ENCODE measurements at places on chromosomes 5 and 9.

DNA sequence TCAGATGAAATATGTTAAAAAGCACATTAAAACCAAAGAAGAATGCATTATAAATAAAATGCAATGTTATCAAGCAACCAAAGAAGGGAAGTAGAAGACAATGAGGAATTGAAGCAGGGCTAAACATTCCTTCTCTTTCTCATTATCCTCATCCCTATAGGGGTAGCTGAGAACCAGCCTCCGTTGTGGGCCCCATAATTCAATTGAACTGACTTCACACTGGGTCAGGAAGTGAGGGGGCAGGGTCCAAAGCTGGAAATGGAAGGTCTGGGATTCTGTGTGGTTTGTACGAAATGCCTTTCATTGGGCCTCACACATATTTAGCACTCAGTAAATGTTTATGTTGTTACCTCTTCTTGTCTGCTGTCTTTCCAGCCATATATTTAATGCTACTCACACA, 220.4 kb upstream of the CD180 start:
- DNase-seq = no peak

DNA sequence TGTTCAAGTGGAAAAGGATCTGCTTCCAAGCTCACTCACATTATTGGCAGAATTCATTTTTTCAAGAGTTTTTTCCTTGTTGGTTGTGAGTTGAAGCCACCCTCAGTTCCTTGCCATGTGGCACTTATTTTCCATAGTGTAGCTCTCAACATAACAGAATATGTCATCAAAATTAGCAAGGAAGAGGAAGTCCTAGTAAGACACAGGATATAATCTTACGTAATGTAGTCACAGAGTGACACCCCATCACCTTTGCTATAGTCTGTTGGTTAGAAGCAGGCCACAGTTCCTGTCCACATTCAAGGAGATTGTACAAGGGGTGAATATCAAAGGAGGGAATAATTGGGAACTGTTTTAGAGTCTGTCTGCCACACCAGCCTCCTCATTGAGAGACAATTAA, 15.7 kb downstream of the IRGM start:
- no peak for DNase-seq

DNA sequence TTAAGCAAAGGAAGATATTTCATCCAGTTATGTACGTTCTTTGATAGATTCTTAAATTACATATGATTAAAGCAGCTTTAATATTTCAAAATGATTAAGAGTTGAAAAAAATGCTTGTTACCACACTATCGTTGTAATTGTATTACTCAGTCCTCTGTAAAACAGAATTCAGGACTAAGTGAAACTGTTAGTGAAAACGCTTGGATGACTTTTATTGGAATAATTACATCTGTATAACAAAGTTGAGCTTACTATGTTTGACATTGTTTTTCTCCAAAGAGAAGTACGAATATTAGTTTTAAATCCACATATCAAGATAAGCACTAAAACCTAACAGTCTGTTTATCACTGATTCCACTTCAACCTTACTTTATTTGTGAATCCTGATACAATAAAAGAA, 8.7 kb upstream of the NADK2 start:
- DNase-seq = no peak

DNA sequence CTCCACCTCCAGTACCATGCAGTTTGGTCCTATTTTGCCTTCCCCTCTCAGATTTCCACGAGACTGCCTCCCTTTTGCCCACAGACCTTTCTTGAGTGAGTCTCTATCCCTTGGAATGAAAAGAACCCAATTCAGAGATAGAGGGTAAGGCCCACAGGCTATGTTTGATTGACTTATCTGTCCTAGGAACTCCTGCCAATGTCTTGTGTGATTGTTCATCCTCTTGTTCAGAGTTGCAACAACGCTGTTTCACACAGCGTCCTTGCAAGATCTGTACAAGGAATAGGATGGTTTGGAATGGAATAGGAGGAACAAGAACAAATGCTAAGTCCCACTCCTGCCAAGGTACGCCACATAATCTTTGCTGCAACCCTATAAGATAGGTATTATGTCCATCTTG, 142.2 kb upstream of the ABCA1 start:
- no peak for DNase-seq

DNA sequence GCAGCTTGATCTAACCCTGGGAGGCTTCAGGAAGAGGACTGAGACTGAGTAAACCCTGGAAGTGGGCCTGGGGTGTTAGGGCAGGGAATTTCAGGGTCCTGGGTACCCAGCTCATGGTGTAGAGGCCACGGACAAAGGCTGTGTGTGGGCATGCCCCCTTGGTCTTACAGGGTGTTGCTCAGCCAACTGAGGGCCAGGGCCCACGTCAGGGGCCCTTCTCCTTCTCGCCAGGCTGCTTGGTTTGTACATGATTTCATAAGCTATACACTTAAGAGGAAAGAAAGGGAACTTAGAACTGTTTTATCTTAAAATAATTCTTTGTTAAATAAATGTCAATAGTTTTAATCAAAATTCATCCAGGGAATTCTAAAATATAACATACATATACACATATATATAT, 95.4 kb downstream of the TLE4 start:
- DNase-seq = no peak

- no peak for DNase-seq
These were observed 43.1 kb downstream of the ADAMTS16 start for GRCh38 chr5:5183189-5183699.

GRCh38 chr9:15308511-15308910, 1.5 kb upstream of the TTC39B start:
- no peak for DNase-seq

DNA sequence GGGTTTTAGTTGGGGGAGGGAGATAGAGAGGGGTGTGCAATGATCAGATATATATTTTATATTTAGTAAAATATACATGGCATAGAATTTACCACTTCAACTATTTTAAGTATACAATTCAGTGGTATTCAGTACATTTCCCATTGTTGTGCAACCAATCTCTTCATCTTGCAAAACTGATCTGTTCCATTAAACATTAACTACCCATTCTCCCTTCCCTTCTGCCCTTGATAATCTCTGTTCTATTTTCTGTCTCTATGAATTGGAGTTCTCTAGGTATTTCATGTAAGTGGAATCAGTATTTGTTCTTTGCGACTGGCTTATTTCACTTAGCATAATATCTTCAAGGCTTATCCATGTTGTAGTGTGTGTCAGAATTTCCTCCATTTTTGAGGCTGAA, 38.6 kb downstream of the TGFBI start:
- DNase-seq = no peak

GRCh38 chr5:96637196-96637595, 25.0 kb upstream of the CAST start:
- DNase-seq = no peak

DNA sequence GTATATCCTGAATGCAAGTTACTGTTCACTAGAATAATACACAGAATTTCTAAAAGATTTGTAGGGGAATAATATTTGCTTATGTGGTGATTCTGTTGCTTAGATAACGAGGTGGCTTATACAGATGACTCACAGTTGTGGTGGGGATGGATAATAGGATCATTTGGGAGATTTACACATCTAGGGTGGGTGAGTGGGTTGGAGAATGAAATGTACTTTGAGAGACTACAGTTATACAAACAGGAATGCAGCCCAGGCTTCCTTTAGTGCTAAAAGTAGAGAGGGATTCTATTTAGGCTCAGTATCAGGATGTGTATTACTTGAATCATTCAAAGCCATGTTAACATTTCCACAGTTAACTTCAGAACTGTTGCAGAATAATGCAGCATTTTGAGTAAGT, 1.8 kb downstream of the CTXN3 start:
- DNase-seq = no peak

GRCh38 chr5:137622850-137623249, 113.0 kb downstream of the KLHL3 start:
- peak; percentile 40 for DNase-seq

GRCh38 chr5:150293091-150293941, 3.7 kb upstream of the CAMK2A start:
- DNase-seq = no peak

GRCh38 chr5:107776506-107776905, 105.8 kb upstream of the EFNA5 start:
- no peak for DNase-seq

DNA sequence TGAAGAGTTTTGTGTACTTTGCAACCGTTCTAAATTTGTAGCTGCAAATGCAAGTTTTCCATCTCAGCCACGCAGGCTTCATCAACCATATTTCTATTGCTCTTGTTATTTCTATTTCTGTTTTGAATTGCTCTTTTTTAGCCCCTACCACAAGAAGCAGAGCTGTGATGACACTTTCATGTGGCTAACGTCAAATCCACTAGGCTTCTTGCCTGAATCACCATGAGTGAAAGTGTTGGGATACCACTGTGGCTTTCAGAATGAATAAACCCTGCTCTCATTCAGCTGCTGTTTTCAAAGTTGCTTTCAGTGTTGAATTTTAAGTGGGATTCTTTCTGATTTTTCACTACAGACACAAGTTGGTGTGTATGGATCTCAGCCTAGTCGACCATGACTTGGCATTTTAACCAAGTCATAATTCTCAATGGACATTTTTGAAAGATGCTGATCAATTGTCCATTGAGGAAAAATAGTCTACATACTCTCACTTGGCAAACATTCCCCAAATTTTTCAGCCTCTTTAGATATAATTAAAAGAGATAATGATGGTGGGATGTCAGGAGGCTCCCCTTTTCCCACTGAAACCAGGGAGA, 41.0 kb upstream of the MTAP start:
- DNase-seq = no peak

DNA sequence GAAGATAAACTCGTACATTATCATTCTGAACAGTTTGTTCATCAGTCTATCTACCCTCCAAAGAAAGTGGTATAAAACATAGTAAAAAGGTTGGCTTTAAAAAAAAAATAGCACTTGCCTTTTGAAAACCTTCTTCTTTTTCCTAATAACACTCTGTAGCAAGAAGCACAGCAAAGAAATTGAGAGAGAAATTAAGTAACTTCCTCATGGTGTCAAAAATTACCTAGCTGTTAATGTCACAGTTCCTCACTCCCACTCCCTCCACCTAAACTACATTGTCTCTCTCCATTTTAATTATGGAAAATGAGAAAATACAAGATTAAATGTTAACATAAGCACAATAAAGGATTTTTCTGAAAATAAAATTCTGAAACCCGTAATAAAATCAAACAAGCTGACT, 72.2 kb downstream of the CERT1 start:
- DNase-seq = no peak

Measured in activated CD8-positive, alpha-beta memory T cell treated with anti-CD3 and anti-CD28 coated beads for 24 hours (primary cell).